Osteoblast (primary cell): ENCODE measurements at places on chromosomes 7 and 10. TPM values are rescaled to one million over a fixed set of nuclear protein-coding genes. Genes with fewer than 3 reads are reported as not detected.
A peak's percentile ranks its signal among the peaks of the same experiment; 100 is the strongest.

DNA sequence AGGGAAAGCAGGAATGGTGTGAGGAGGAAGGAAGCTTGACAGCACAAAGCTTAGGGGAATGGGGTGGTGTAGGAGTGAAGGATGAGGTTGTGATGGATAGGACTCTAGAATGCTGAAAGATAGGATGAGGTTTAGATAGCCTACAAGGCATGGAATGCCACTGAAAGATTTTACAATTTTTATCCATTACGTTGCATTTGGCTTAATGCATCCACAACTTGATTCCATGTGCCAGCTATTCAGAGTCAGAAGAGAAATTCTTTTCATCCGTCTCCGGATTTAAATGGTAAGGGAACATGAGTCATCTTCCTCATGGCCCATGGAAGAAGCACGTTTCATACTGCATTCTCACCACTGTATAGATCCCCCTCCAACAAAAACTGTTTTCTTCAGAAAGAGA is 212.4 kb upstream of the BMPER start:
- DNase-seq = peak; percentile 88

DNA sequence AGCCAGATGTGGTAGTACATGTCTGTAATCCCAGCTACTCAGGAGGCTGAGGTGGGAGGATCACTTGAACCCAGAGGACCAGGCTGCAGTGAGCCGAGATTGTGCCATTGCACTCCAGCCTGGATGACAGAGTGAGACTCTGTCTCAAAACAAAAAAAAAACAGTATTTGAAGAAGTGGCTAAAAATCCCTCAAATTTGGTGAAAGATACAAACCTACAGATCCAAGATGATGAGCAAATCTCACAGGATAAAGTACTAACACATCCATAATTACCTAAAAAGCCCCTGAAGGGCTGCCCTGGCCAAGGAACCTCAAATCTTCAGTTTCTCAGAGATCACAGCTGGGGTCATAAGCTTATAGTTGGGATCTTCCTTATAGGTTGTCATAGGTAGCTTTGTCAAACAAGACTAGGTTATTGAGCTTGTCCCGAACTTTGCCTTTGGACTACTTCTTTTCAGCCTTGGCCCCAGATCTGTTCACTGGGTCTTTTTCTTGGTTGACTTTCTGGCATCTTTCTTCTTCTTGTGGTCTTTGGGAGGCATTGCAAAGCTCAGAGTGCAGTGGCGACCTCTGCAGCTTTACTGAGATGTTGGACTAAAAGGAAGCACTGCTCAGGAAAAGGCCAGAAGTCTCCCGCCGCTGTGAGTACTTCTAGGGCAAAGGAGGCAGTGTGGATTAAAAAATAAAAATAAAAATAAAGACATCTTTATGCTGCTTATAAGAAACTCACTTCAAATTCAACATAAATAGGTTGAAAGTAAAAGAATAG is 28.6 kb upstream of the SAR1A start:
- DNase-seq = no peak

- peak; percentile 85 for DNase-seq
These were observed 9.7 kb downstream of the ATP6V0E2 start for GRCh38 chr7:149883452-149883861.

- DNase-seq = no peak
These were observed 59.0 kb downstream of the VSTM4 start for GRCh38 chr10:49056356-49056755.

DNA sequence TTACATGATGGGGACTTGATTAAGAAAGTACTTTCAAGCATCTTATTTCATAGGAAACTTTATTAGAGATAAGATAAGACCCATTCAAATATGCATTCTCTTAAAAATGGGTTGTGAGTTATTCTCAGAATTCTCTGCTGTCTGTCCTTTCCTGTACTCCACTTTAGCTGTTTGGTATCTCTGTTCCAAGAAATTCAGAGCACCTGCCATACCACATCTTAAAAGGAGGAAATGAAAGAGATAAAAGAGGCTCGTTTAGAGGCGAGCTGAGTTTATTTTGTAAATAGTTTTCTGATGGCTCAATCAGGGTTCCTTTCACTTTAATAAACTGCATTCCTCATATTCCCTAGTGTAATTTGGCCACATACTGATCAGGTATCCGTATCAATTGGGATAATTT is 87.2 kb downstream of the MDFIC start:
- no peak for DNase-seq

- DNase-seq = no peak
These were observed 45.5 kb downstream of the CASTOR2 start for GRCh38 chr7:75010036-75010435.

DNA sequence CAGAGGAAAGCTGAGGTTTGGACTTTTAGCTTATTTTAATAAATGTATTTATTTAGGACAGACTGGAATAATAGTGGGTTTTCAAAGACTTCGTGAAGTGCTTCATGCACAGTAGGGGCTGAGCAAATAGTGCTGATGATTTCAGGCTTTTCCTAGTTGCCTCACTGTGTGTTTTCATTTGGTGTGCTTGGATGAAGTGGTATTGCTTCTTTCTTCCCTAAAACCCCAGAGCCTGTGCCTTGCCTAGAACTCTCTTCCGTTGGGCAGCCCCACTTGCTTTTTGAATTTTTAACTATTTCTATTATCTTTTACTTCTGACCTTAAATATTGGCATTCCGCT is 49.6 kb downstream of the ARID5B start:
- DNase-seq = no peak

DNA sequence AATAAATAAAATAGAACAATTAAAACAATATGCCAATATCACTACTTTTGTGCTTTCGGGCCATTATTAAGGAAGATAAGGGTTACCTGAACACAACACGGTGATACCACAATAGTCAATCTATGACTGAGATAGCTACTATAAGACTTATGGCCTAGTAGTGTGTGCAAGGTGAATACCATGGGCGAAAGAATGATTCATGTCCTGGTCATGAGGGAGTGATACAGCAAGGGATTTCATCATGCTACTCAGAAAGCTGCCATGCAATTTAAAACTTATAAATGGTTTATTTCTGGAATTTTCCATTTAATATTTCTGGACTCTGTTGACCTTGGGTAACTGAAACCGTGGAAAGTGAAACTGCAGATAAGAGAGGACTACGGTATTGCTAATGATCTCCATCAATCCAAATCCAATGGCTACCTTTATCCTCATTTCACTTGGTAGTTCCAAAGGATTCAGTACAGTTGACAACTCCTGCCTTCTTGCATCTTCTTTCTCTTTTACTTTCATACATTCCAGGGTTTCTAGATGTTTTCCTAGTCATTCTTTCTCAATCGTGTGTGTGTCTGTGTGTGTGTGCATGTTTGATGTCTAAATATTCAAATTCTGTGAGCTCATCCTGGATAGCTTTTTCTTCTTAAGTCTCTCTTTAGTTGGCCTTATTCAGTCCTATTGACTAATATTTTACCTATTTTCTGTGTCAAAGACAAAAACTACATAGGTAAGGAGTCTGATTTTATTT is 100.5 kb upstream of the MAGI2 start:
- peak; percentile 50 for DNase-seq

DNA sequence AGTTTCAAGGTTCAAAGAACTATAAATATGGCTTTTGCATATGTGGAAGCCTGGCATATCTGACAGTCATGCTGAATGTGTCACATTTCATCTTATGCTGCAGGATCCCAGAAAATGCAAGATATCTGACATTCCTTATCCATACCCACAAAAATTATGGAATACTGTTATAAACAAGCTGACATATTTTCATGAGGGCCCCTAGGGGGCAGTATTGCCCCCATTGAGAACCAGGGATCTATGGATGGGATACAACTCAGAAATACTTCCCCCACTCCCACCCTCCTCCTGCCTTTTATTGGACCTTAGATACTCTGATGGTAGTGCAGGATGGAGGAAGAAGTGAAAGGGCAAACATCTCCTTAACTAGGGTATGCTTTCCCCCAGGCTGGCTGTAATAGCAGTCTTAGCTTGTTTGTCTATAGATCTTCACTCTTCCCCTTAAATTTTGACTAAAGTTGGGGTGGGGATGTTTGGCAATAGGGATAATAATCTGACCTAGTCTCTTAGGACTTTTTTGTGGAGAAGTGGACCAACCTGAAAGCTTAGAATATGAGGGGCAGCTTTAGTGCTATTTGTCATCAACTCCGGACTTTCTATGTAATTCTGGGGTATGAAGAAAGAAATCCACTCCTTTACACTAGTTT is 3.5 kb upstream of the GNGT1 start:
- no peak for DNase-seq

DNA sequence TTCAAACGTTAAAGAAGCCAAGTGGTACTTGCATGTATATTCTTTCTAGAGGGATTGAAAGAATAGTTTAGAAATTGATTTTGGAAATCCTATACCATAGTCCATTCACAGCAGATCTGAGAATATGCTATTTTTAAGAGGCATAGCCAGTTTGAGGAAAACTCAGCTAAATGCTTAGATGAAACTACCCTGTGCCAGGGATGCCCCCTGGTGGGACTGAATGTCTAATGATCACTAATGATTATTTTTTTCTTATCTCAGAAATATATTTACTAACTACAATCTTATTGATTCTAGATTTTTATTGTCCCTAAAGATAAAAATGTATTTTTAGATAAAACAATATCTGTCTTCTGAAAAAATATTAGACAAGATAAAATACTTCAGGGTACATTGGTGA is 844.9 kb upstream of the PHF14 start:
- DNase-seq = no peak

DNA sequence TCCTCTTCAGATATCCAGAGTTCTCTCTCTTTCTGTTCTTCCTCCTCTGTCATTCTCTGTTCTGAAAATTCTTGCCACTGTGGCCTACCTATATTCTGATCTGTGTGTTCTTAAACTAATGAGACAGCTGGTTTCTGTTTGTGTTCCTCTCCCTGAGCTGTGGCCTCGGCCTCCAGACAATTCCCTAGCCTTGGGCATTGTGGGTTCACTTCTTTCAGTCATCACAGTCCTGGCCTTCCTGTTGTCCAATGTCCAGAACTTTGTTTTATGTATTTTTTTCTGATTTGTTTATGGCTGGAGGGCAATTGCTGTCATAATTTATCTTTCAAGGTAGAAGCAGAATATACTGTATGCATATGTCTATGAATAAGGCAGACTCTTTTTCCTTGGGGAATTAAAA is 173.2 kb upstream of the MTPN start:
- DNase-seq = no peak

Gene ACSM6
- total RNA-seq = not detected in 2 replicates

Gene ABCA13
- total RNA-seq = 3.6 and 4.4 TPM in 2 replicates

Gene HACD1
- total RNA-seq = 26.8 and 30.0 TPM in 2 replicates

Gene SLC29A3
- 2.5 and 3.8 TPM in 2 replicates for total RNA-seq

Gene WDR11
- 83.1 and 87.2 TPM in 2 replicates for total RNA-seq

Gene TRPV5
- not detected in 2 replicates for total RNA-seq

Gene EPO
- total RNA-seq = not detected in 2 replicates

Gene RNF32
- under 0.01 and 0.29 TPM in 2 replicates for total RNA-seq

Gene WIPF3
- total RNA-seq = under 0.01 TPM in 1 of 2 replicates, not detected in the other
